ENCODE measurements at places on chromosomes 11 and 22.

DNA sequence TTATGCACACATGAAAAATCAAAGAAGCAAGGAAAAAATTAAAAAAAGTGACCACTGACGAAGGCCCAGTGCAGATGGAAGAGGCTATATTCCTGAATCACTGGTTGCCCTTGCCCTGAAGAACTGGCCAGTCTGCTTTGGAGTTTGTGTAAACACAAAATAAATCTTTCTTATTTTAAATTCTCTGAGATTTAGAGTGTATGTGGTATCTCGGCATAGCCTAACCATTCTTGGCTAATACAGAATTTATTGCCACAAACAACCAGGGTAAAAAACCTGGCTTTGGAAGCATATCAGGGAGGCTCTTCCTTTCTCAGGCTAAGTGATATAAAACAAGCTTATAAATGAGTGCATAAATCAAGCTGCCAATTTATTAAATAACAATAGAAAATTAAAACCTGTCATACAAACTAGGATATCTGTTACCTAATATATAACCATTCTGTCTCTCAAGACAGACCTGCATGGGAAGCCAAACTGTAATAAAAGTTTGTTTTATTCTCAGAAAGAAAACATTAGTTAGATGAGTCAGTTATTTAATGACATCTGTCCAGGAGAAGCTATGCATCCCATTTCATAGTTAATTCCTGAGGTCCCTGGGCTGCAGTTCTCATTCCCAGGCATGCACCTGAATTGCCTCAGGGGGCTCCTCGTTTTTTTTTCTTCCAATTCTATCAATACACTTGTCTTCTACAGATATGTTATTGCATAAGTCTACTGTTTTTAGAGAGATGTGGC lies 6.1 kb upstream of the TMEM135 start:
- no peak for DNase-seq

- DNase-seq, result peak; percentile 21
Observed at GRCh38 chr11:118607401-118608359, at the start of gene PHLDB1. Gene PHLDB1 (plus strand): TSS chr11:118607615. CDS start chr11:118613837, 6,222 bp downstream.

DNA sequence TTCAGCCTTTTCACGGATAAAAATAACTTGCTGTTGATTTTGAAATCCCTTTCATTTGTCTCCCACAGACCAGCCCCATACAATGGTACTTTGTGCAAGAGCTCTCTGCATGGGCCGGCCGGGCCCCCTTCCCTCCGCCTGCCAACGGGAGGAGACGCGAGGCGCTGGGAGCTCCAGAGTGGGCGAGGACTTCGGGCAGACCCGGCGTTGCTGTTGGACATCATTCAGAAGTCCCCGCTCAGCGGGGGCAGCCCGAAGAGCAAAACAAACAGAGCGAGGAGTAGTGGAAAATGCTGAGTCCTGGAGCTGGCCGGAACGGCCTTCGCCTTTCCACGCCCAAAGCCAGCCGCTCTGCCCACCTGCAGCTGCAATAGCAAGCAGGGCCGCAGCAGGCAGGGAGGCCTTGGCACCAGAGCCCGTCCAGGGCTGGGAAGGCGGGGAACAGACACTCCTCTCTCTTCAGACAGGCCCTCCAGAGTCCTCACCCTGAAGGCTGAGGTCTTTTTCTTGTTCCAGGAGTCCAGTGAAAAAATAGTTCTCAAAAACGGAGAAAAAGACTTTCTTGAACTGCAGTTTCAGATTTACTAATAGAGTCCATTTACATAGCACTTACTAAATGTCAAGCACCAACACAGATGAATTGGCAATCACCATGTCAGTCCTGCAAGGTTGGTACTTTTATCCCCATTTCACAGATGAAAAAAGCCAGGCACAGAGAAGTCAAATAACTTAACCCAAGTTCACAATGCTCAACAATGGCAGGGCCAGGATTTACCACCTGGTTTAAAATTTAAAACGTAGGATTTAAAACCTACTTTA lies 135.5 kb downstream of the ETS1 start:
- DNase-seq, result no peak

GRCh38 chr22:25167082-25167481 lies 32.6 kb upstream of the CRYBB3 start:
- no peak for DNase-seq

GRCh38 chr22:22210375-22210774 lies 34.2 kb upstream of the VPREB1 start:
- peak; percentile 71 for DNase-seq

DNA sequence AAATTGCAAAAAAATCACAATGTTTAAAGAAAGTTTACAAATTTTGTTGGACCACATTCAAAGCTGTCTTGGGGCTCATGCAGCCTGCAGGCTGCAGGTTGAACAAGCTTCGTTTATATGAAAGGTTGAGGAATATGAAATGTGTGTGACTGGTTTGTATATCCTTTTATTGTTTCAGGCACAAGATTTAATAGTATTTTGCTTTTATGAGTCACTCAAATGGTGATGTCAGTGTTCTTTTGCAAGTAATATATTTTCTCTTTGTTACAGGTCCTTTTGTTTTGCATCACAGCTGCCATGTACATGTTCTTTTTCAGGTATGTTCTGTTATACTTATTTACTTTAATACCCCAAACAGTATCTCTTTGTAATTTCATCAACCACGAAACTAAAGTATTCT lies 198.6 kb downstream of the TMEM135 start:
- DNase-seq, result no peak

GRCh38 chr11:34970480-34970879 lies 54.1 kb downstream of the PDHX start:
- no peak for DNase-seq

DNA sequence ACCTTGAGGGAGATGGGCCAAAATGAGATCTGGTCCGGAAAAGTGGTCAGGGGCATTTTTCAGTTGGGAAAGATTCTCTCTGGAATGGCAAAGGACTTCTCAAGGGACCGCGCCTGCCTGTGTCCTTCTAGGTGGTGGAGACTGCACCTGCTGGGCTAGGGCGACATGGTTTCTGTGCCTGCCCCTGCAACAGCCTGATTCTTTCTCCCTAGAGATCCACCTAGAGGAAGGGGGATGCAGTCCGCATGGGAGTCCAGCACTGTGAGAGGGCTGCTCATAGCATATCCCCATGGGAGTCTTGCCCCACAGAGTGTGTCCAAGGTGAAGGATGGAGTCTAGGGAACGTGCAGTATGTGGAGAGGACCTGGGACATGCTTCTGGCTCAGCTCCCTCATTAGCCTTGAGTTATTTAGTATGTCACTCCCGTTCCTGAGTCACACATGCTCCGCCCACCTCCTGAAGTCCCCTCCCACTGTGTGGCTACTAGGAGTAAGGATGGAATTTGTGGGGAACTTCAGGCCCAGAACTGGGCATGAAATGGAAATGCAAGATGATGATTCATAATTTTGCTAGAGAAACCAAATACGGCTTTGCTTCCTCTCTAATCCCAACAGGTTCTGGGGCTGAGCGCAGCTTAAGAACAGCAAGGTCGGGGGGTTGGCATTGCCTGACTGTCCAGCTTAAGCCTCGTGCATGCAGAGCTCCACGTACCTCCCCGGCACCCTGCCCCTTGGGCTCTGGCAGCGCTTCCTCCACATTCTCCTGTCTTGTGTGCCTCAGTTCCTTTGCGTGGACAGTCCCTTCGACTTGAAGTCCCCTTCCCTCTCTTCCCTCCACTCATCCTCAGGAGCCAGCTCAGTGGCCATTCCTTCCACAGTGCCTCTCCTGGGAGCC lies 35.0 kb downstream of the GRIK4 start:
- no peak for DNase-seq

DNA sequence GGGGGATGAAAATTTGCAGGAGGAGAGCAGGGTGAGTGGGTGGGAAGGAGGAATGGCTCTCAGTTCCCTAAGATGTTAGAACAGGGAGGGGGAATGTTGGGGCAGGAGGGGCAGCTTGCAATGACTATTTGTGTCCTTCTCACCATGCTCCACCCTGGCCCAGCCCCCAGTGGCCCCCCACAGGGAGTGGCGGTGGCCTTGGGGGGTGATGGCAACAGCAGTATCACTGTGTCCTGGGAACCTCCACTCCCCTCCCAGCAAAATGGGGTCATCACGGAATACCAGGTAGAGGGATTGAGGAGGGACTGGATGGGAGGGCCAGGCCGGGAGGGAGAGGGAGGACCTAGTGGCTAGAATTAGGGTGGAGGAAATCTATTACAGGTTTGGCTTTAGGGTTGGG lies 10.2 kb downstream of the ROBO3 start:
- no peak for DNase-seq

- DNase-seq, result no peak
Observed at GRCh38 chr11:27388001-27388400, 25.0 kb upstream of the CCDC34 start.

- DNase-seq, result no peak
Observed at GRCh38 chr11:106983261-106983660, 35.0 kb downstream of the GUCY1A2 start.

DNA sequence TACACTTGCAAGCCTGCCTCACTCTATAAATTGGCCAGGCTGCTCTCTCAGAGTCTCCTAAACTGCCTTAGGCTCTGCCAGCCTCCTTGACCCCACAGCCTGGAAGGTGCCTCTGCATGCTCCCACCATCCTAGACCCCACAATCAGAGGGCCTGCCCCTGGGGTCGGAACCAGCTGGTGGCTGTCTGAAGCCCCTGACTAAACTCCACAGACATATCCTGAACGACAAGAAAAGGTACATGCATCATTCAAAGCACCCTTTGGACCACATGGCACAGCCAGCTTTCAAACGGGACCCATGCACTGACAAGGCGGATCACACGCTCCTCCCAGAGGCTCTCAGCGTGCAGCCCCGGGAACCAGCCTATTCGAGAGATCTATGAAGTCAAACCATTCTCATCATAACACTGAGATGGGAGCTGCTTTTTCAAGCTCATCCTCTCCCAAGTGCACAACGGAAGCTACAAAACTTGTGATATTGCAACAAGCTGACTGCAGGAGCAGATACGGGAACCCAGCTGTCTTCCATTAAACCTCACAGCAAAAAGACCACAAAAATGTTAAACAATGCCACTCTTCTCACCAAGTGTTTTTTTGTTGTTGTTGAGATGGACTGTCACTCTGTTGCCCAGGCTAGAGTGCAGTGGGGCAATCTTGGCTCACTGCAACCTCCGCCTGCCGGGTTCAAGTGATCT lies 8.1 kb downstream of the SHANK2 start:
- DNase-seq, result no peak

GRCh38 chr22:42280836-42281235 lies 10.4 kb upstream of the TCF20 start:
- no peak for DNase-seq

DNA sequence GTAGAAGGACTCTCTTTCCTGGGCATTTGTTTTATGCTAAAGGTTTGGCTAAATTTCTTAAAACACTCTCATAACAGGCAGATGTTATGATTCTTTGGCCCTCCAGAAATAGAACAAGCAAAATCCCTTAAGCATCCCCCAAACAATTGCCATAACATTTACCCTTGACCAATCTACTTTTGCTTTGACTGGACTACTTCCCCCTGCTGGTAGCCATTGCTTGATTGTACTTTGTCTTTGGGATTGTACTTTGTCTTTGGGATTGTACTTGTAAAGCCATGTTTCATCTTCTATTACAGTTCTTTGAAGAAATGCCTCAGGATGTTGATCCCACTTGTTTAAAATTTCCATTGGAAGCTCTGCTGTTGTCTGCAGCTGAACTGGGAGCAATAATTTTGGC lies 53.3 kb upstream of the GLYAT start:
- DNase-seq, result no peak

DNA sequence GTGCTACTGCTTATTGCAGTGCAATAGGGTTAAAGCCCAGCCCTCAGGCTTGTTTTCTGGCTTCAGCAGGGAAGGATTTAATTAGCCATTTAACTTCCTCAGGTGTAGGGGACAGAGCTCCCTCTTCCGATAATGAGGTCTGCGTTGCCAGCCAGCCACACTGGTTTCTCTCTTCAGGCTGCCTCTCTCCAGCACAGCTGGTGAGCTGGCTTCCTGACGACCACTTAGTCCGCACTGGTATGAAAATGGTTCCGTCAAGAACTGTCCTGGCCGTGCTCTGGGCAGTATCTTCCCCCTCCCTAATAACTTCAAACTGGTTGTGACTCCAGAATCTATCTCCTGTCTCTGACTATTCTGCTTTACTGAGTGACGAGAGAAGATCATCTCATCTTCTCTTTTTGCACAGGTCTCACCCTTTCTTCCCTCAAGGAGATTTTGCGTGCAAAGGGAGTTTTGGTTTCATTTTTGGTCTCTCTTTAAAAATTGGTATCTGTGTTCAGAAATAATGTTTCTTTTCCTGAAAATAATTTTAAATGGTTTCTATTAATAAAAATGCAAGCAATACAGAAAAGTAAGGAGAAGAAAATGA lies 49.2 kb downstream of the CNTN5 start:
- DNase-seq, result no peak

Data from stimulated activated CD4-positive, alpha-beta T cell treated with anti-CD3 and anti-CD28 coated beads, TNF-alpha, amount 100 ng/mL, for 48 hours (primary cell).